ENCODE measurements at places on chromosomes 6 and 20. TPM values are rescaled to one million over a fixed set of nuclear protein-coding genes. Genes with fewer than 3 reads are reported as not detected.

APMAP gene
- total RNA-seq = 21.6 TPM

DNA sequence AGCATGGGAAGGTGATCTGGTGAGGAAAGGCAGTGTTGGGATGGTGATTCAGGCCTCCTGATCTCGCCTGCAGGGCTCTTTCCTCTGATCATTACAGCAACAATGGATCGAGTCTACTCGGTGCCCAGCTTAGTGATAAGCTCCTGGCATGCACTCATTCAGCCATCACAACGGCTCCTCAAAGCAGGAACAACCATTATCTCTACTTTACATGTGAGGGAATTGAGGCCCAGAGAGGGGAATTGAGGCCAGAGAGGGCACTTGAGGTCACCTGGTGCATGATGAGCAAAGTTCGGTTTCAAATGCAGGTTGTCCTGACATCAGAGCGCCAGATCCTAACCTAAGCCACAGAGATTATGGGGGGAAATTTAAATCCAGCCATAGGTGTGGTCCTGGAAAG, 42.0 kb upstream of the BPIFA2 start:
- DNase-seq = no peak

DNA sequence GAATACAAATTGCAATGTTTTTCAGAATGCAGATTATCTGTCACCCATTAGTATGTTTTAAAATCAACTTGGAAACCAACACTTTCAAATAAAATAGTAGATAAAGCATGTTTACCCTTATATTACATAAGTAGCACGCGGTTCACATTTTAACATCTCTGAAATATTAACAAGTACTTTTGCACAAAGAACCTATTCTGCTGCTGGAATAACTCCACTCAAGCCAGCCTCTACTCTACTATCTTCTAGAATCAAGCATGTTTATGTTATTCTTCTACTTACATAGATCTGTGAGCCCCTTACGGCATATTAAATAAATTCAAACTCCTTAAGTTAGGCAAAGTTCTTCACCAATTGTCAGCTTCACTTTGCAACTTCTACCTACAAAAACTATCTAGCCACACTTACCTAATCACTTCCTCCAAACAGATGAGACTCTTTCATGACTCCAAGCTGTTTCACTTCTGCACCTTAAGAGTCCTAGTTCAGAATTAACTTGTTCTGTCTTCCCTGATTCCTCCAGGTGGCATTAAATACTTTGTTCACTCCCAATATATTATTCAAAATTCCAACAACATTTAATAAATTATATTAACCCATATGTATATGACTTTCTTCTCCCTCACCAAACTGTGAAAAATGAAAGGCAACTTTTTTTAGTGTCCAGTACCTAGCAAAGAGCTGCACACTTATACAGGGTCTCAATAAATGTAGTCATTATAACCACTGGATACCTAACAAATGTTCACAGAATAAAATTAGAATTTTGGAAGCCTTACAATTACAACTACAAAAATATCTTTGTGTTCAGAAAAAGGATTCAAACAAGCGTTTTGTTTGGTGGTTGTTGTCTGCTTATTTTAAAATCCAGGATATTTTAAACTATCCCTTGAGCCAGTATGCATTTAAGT, 12.1 kb downstream of the CEP85L start:
- DNase-seq = no peak

LBP gene
- total RNA-seq = 0.13 TPM

GRCh38 chr20:1108437-1108920, 9.9 kb upstream of the PSMF1 start:
- DNase-seq = peak; percentile 92

DNA sequence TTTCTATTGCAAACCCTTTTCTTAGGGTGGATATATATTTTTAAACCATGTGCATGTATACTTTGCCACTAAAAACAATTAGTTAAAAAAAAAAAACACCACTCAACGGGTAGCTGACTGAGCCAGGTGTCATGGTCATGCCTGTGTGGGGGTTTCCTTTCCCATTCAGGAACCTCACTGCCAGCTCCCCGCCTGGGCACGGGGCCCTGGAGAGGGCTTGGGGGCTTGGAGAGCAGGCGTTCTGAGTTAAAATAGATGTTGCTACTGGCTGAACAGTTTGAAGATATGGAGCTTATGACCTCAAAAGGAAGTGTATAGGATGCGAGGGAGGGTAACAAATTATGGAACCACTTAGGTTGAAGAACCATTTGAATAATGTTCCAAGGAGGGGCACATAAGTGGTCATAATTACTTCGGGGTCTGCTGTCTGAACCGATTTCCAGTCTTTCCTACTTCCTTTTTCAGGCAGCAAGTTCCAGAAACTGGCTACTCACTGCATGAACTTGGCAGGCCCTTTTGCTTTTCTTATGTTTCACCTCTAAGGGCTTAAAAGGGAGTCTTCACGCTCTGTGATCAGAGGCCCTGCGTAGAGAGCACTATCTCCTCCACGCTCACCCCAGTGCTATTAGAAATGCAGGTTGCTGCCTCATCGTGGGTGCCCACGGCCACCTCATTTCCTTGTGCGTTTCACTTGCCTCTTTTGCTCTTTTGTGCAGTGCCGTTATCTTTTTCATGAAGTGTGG, 9.9 kb downstream of the STX16 start:
- DNase-seq = peak; percentile 83

FERMT1 gene
- total RNA-seq = 0.33 TPM

GRCh38 chr6:26514984-26515383, 14.9 kb downstream of the BTN1A1 start:
- DNase-seq = no peak

CST1 gene
- total RNA-seq = not detected

DNA sequence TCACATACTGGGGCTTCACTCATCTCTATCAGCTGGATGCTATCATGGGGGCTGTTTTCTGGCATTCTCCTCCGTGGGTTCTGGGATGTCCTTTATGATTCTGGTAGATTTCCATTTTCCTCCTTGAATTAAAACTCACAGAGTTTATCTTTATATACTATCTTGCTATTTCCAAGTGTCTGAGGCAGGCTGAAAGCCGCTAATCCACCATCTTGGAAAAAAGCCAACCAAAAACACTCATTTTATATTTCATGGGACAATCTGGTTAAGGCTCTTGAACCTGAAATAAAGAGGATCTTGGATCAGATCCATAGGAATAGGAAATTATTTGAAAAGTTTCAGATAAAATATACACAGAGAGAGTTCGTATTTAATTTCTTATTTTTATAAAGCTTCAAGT, 86.0 kb downstream of the AFG1L start:
- no peak for DNase-seq

All from esophagus muscularis mucosa (tissue), 4 donors.